Kidney (tissue), 22 donors: ENCODE measurements at places on chromosomes 7 and 10. TPM values are rescaled to one million over a fixed set of nuclear protein-coding genes. Genes with fewer than 3 reads are reported as not detected.

GRCh38 chr7:17094963-17095574 lies 203.4 kb upstream of the AHR start:
- no peak overlapping the region for H3K27ac ChIP-seq
- no peaks in the 10 kb centered on the region for H3K4me1 ChIP-seq
- H3K36me3 ChIP-seq, result no peaks in the 10 kb centered on the region
- no peak overlapping the region for H3K4me3 ChIP-seq
- no peaks in the 10 kb centered on the region for H3K27me3 ChIP-seq

Gene CADPS2
- total RNA-seq, result 33.0 TPM

Gene SSC4D
- 2.1 TPM for total RNA-seq

Gene C10orf105
- 0.35 TPM for total RNA-seq
